ENCODE measurements at places on chromosomes 1 and 21.
A peak's percentile ranks its signal among the peaks of the same experiment; 100 is the strongest.

DNA sequence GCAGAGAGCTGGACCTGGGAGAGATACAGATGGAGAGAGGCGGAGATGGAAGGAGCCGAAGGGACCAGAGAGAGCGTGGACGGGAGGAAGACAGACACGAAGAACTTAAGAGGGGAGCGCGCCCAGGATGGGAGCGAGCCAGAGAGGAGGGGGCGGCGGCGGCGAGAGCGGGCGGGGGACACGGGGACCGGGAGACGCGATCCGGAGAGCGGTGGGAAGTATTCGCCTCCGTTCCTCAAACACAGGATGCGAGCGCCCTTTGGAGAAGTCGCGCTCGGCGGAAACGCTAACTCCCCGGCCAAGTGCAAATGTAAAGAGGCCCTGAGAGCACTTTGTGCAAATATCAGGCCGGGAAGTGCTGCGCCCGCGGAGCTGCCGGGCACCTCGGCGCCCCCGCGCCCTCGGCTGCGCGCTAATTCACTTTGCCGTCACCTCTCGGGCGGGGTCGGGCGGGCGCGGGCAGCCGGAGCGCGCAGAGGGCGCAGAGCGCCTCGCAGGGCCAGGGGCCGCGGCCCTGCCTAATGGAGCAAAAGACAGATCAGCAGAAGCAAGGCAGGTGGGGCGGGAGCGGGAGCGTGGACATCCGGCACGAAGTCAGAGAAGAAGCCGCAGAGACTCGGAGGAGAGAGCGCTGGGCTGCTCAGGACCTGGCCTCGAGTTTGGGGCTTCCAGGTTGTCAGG, 281.2 kb downstream of the RRAGC start:
- DNase-seq: no peak

DNA sequence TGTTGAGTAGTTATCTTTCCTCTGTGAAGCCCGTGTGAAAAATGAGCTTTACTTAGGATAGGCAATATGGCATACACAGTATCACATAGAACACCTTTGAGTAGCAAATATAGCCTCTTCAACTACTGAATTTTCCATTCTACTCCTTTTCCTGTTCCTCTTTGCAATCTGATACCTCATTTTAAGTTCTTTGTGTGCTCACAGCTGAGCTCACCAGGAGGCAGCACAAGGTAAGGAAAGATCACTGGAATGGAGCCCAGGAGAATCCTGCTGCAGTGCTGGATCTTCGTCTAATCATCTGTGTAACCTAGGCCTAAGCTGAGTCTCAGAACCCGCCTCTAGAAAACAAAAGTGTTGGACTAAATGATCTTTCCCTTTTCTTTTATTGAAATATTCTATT, 171.0 kb downstream of the LRRC40 start:
- DNase-seq: no peak

GRCh38 chr21:45766501-45766900, 123.0 kb downstream of the PCBP3 start:
- DNase-seq: no peak

DNA sequence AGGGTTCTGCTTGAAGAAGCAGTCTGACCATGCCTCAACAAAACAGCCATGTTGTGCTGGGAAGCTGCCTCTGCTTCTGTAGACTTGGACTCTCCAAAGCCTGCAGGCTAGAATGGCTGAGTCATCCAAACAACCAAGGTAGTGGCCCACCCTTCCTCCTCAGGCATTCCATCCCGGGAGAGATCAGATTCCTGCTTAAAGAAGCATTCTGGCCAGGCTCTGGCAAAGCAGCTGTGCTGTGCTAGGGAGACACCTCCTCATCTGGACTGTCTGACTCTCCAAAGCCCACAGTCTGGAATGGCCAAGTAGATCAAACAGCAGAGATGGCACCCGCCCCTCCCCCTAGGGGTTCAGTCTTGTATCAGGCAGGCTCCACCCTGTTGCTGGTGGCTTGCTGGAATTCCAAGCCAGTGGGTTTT, 38.3 kb upstream of the F3 start:
- DNase-seq: no peak

GRCh38 chr1:3642919-3643675, 6.8 kb downstream of the WRAP73 start:
- no peak for DNase-seq

DNA sequence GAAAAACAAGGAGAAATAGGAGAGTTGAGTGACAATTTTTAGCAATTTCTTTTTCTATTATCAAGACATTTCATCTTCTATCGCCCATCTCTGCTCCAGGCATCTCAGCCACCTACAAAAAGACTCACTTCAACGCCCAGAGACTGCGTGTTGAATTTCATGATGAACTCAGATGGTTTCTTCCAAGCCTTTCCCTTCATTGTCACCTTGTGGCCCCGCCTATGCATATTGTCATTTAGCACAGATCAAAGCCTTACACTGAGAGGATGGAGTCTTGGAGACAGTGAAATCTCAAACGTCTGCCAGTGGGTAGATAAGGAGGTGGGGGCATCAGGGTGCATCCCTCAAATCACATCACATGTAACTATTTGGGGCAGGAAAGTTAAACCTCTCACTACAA, 319.4 kb downstream of the SIPA1L2 start:
- no peak for DNase-seq

- no peak for DNase-seq
Measured at GRCh38 chr1:156244126-156244525, 2.1 kb downstream of the BGLAP start.

DNA sequence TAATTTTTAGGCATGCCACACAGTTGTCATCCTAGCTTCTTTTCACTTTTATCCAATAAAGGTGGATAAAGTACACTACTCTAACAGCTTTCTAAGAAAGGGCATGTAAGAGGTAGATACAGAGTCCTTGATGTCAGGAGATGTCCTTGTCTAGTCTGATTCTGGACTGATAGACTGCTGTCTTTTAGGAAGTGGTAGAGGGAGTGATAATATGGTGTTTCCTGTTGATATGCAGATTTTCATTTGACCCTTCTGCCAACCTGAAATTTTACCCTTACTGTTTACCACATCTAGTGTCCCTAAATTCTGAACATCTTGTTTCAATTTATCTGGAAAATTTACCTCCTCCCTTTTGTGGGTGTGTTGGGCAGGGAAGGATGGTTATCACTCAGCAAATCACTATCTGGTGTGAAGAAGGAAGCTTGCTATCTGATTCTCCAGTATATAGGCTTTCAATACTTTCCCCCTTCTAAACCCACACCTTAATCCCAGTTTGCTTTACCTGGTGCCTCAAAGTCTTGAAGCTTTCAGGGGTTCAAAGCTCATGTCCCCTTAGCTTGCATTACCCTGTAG, 354.9 kb upstream of the SNX7 start:
- no peak for DNase-seq

GRCh38 chr1:27785781-27786455, 12.9 kb downstream of the STX12 start:
- DNase-seq: no peak

DNA sequence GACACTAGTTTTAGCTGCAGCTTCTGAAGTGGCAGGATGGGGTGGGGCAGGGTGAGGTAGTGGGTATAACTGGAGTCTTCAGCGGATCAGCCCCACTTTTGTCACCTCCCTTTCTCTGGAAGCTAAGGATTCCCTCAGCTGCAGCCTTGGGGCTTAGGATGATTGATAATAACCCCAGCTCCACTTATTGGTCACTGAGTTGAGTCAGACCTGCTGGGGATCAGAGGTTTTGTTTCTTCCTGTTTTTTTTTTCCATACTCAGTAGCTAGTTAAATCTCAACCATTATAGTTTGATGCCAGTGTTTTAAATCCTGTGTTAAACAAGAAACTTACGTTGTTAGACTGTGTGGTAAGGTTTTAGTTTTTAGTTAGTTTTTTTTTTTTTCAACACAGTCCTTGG, 57.2 kb downstream of the LAMC1 start:
- DNase-seq: no peak

- DNase-seq: no peak
Measured at GRCh38 chr1:24477309-24477708, 25.3 kb upstream of the RCAN3 start.

DNA sequence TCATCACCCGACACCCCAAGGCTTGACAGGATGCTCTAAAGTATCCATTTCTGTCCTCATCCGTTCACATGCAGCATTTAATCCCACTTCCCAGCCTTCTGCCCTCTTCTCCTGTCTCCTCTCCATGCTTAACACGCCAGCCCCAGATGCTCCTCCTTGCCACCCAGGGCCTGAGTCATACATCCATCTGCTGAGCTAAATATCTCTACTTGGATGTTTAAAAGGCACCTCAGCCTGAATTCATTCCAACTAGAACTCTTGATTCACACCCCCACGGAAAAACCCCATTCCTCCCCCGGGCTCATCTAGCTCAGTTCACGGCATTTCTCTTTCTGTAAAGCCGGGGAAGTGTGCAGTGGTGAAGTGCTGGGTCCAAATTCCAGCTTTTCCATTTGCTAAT, 27.7 kb downstream of the TEX35 start:
- DNase-seq: no peak

DNA sequence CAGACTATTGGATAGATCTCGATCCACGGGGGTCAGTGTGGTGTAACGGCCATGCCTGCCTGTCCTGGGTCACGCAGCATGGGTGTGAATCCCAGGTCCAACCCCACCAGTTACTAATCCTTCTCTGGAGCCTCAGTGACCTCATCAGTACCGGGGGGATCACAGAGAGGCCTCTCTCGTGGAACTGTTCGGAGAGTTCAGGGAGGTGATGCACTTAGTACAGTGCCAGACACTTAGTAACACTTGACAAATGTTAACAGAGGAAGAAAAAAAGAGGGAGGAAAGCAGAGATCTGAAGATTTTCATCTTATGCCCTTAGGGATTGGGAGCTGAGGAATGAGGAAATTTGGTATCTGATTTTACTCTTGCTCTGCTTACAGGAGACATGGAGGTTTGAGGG, 2.9 kb downstream of the ABCA4 start:
- DNase-seq: no peak

DNA sequence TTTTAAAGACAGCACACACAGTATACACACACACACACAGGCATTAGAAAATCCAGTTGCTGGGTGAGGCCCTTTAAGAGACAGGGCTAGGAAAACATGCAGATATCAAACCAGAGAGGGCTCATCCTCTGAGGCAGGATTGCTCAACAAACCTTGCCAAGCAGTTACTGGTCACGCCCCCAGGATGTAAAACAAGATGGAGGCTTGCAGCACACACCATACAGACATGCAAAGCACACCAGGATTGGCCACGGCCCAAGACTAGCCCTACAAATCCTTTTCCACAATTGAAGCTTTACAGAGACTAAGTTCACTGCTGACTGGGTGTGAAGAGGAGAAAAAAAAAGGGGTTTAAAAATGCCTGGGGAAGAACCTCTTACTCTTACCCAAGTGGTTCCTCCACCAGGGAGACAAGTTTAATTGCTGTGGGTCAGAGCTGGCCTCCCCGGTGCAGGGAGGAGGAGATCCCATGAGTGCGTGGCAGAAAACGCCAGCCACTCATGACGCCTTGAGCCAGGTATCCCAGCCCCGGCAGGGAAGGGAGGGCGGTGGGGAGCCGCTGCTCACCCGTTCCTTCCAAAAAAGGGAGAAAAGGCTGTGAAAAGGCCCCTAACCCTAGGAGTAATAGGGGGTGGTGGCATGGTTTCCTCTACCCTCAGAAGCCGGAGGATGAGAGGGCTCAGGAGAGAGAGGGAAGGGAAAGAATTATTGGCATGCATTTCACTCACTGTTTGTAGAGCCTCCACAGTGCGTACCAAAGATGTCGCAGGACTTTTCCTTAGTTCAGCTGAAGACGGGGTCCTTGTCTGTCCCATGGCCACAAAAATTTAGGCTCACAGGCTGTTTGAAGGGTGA, 594.6 kb upstream of the ZP4 start:
- no peak for DNase-seq

DNA sequence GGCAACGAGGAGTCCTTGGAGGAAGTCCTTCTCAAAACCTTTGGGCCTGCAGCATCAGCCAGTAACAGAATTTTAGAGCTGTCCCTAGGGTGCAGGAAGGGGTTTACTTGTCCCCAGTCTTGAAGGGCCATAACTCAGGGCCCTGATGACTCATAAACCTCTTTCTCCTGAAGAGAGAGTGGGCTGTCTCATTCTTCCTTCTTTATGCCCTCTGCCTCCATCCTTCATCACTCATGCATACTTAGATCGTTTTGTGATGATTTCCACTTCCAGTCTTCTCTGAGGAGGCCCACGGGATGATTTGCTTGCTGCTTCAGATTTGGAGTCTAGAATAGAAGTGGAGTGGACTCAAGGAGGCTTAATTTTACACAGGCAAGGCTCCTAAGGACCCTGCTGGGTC, 60.2 kb downstream of the NDUFS5 start:
- no peak for DNase-seq

GRCh38 chr1:36419140-36419539, 21.4 kb upstream of the LSM10 start:
- no peak for DNase-seq

- DNase-seq: no peak
Measured at GRCh38 chr1:211831558-211832323, 1.2 kb upstream of the LPGAT1 start.

- DNase-seq: no peak
Measured at GRCh38 chr1:113858418-113858817, 13.1 kb downstream of the PTPN22 start.

DNA sequence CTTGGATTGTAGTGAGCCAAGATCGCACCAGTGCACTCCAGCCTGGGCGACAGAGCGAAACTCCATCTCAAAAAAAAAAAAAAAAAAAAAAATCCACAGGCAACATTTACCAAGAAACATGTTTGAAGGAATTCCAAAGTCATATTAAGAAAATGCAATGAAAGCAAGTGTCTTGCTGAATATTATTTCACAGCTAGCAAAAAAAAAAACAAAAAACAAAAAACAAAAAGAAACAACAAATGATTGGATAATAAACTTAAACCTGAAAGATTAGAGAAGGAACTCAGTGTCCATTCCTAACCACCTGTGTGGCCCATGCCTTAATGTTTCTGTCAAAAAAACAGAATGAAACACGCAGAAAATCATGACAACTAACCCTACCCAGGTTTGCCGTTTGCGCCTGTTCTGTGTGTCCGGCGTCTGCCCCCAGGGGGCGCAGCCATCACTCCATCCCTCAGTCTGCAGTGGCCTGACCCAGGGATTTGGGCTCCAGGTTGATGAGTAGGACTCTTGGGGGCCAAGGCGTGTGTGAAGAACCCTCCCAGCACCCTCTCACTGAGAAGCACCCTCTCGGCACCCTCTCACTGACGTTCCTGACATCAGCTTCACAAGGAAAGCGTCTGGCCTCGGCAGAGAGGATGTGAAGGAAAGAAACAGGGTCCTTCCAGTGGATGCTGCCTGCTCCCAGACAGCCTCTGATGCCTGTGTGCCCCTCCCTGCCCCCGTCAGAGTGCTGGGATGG, 19.2 kb upstream of the PTTG1IP start:
- peak; percentile 40 for DNase-seq

DNA sequence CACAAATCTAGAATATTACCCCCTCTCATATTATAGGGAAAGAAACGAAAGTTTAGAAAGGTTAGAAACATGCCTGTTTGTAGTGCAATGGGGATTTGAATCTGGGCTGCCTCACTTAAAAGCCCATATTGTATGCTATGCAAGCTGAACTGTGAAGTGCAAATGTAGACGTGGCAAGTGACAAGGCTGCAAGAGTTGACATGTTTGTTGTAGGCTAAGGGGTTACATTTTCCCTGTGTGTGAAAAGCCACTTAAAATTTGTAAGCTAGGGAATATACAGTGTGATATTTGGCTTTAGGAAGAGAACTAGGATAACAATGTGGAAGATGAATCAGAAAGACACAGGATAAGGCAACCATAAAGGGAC, 29.0 kb downstream of the WDR26 start:
- DNase-seq: no peak
